Epithelial cell of alveolus of lung (primary cell): ENCODE measurements at places on chromosomes 4 and X. TPM values are rescaled to one million over a fixed set of nuclear protein-coding genes. Genes with fewer than 3 reads are reported as not detected.

The EXOC1L gene
- total RNA-seq = not detected in 2 replicates

The SSX2 gene
- not detected in 2 replicates for total RNA-seq

The FGB gene
- not detected in 2 replicates for total RNA-seq

The WDR17 gene
- total RNA-seq = 0.52 and 0.64 TPM in 2 replicates

The PLCXD1 gene
- 20.2 and 20.3 TPM in 2 replicates for total RNA-seq

The EXOC1 gene
- 22.7 and 22.9 TPM in 2 replicates for total RNA-seq

The CTAG1B gene
- not detected in 2 replicates for total RNA-seq

The SMIM31 gene
- total RNA-seq = not detected in 2 replicates

The GJB1 gene
- total RNA-seq = not detected in 2 replicates

The FABP2 gene
- total RNA-seq = not detected in 2 replicates

The RTL3 gene
- total RNA-seq = not detected in 2 replicates

The PPBP gene
- total RNA-seq = 1.2 TPM in 1 of 2 replicates, not detected in the other

The GRIA3 gene
- total RNA-seq = 0.39 TPM in 1 of 2 replicates, not detected in the other

The FAT1 gene
- total RNA-seq = 190 and 219 TPM in 2 replicates

The RPA4 gene
- total RNA-seq = 0.39 and 0.72 TPM in 2 replicates

The FRG2 gene
- total RNA-seq = not detected in 2 replicates

The FAM241A gene
- total RNA-seq = 1.5 and 2.3 TPM in 2 replicates

The SLC6A8 gene
- 9.1 and 29.3 TPM in 2 replicates for total RNA-seq

The USP17L13 gene
- total RNA-seq = not detected in 2 replicates

The PRRG3 gene
- not detected in 2 replicates for total RNA-seq

The RIPPLY1 gene
- total RNA-seq = not detected in 2 replicates

The SLC9B1 gene
- total RNA-seq = 4.7 TPM in 1 of 2 replicates, not detected in the other
